ENCODE measurements at places on chromosomes 6 and 20. TPM values are rescaled to one million over a fixed set of nuclear protein-coding genes. Genes with fewer than 3 reads are reported as not detected.

Gene SLC22A16
- 0.26 TPM for polyA plus RNA-seq

Gene LHFPL5
- polyA plus RNA-seq: 2.0 TPM

Gene RAET1L
- polyA plus RNA-seq: not detected

DNA sequence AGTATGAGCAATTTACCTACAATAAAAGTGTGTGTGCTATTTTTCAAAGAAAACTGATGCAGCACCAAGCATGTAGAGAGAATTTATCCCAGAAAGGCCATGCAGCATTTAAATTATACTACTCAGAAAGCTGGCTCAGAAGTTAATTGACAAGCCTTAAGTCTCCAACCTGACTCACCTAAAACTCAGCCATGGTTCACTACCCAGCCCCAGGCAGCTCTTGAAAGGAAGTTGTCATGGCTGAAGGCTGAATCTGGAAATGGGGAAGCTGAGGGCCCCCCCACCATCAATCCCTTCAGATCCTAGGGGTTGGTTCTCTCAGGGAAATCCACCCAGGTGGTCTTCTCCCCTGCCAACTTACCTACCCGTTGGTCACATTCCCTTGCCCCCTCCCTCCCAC, 19.7 kb downstream of the PPIL6 start:
- H3K4me1 ChIP-seq: no peaks in the 10 kb centered on the region
- no peak overlapping the region for H3K4me3 ChIP-seq
- no peak overlapping the region for H3K27ac ChIP-seq
- no peak for DNase-seq
- H3K36me3 ChIP-seq: no peaks in the 10 kb centered on the region

GRCh38 chr6:49333345-49334125, 129.5 kb downstream of the MMUT start:
- no peaks in the 10 kb centered on the region for H3K4me1 ChIP-seq
- H3K4me3 ChIP-seq: no peak overlapping the region
- no peak overlapping the region for H3K27ac ChIP-seq

- H3K4me1 ChIP-seq: no peaks in the 10 kb centered on the region
- H3K36me3 ChIP-seq: no peaks in the 10 kb centered on the region
- no peak overlapping the region for H3K4me3 ChIP-seq
- no peaks in the 10 kb centered on the region for H3K27me3 ChIP-seq
- no peak overlapping the region for H3K27ac ChIP-seq
These were observed 4.5 kb upstream of the DEFB126 start for GRCh38 chr20:137668-138490.

GRCh38 chr6:144006736-144007477, 1.2 kb downstream of the PLAGL1 start:
- peak overlapping the region; percentile 31 for H3K4me3 ChIP-seq
- H3K27me3 ChIP-seq: no peaks in the 10 kb centered on the region
- H3K36me3 ChIP-seq: no peaks in the 10 kb centered on the region
- no peak for DNase-seq
- peak overlapping the region; percentile 72 for H3K27ac ChIP-seq

GRCh38 chr6:107729098-107729497, 95.0 kb downstream of the SCML4 start:
- DNase-seq: no peak
- H3K4me1 ChIP-seq: no peaks in the 10 kb centered on the region
- no peak overlapping the region for H3K4me3 ChIP-seq
- no peaks in the 10 kb centered on the region for H3K27me3 ChIP-seq
- H3K36me3 ChIP-seq: no peaks in the 10 kb centered on the region
- no peak overlapping the region for H3K27ac ChIP-seq

DNA sequence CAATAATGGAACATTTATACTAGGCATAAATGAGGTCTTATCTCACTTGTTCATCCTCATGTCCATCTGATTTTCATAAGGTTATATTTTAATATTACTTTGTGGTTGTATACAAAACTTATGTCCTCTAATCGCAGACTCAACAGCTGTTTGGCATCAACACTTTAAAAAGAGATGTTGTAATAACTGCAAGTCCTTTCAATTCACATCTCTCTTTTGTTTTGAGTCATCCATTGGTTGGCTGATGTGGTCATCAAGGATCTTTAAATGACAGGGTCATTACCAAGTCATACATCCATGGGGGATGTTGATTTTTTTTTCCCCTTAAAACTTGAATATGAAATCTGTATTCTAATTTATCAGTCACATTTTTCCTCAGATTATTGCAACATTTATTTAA, 299.4 kb upstream of the NRSN1 start:
- no peaks in the 10 kb centered on the region for H3K4me1 ChIP-seq
- H3K4me3 ChIP-seq: no peak overlapping the region
- no peak overlapping the region for H3K27ac ChIP-seq
- H3K36me3 ChIP-seq: no peaks in the 10 kb centered on the region

DNA sequence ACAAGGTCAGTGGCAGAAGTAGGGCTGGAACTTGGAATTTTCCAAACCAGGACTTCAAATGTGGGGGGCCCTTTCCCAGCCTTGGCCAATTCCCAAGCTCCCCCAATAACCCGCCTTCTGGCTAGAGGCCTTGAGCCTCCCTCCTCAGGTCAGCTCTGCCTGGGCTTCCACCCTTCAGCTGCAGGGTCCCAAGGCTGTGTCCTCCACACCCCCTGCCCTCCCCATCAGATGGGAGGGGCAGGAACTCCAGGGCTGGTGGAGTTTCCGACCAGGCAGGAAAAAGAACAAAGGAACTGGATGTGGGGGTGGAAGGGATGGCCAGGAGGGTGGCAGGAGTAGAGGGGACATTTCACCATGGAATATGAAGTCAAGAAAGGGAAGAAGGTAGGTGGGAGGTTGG, at the start of gene CCM2L:
TSS of gene CCM2L (plus strand) at position 338 of the 400 bp plus-strand sequence. CDS start at position 355, 17 bp downstream.
- H3K27me3 ChIP-seq: no peaks in the 10 kb centered on the region
- H3K4me3 ChIP-seq: no peak within 1 kb of the TSS
- no peak for DNase-seq
- no peak within 1 kb of the TSS for H3K27ac ChIP-seq

- no peaks in the 10 kb centered on the region for H3K4me1 ChIP-seq
- no peaks in the 10 kb centered on the region for H3K36me3 ChIP-seq
- peaks cover 5% of the 10 kb centered on the region for H3K27me3 ChIP-seq
- DNase-seq: no peak
- H3K27ac ChIP-seq: no peak overlapping the region
- no peak overlapping the region for H3K4me3 ChIP-seq
These were observed 15.4 kb downstream of the LINC00237 start for GRCh38 chr20:21090721-21091120.

- no peak overlapping the region for H3K4me3 ChIP-seq
- H3K36me3 ChIP-seq: no peaks in the 10 kb centered on the region
- H3K4me1 ChIP-seq: no peaks in the 10 kb centered on the region
These were observed 35.5 kb downstream of the NSFL1C start for GRCh38 chr20:1431158-1431557.

- no peaks in the 10 kb centered on the region for H3K36me3 ChIP-seq
- DNase-seq: no peak
- no peak overlapping the region for H3K27ac ChIP-seq
- H3K4me3 ChIP-seq: no peak overlapping the region
- H3K27me3 ChIP-seq: no peaks in the 10 kb centered on the region
These were observed 26.3 kb downstream of the GNL1 start for GRCh38 chr6:30530014-30530413.

GRCh38 chr6:148343047-148343782, 577 bp downstream of the SASH1 start:
- peak; percentile 13 for DNase-seq
- peak overlapping the region; percentile 51 for H3K4me3 ChIP-seq
- no peaks in the 10 kb centered on the region for H3K27me3 ChIP-seq
- peak overlapping the region; percentile 94 for H3K27ac ChIP-seq
- no peaks in the 10 kb centered on the region for H3K4me1 ChIP-seq
